ENCODE measurements at places on chromosomes 6 and 20. TPM values are rescaled to one million over a fixed set of nuclear protein-coding genes. Genes with fewer than 3 reads are reported as not detected.

Gene TSBP1
- not detected for total RNA-seq

Gene TRIM38
- total RNA-seq, result 8.9 TPM

Gene F13A1
- total RNA-seq, result not detected

Gene SLC22A2
- not detected for total RNA-seq

DNA sequence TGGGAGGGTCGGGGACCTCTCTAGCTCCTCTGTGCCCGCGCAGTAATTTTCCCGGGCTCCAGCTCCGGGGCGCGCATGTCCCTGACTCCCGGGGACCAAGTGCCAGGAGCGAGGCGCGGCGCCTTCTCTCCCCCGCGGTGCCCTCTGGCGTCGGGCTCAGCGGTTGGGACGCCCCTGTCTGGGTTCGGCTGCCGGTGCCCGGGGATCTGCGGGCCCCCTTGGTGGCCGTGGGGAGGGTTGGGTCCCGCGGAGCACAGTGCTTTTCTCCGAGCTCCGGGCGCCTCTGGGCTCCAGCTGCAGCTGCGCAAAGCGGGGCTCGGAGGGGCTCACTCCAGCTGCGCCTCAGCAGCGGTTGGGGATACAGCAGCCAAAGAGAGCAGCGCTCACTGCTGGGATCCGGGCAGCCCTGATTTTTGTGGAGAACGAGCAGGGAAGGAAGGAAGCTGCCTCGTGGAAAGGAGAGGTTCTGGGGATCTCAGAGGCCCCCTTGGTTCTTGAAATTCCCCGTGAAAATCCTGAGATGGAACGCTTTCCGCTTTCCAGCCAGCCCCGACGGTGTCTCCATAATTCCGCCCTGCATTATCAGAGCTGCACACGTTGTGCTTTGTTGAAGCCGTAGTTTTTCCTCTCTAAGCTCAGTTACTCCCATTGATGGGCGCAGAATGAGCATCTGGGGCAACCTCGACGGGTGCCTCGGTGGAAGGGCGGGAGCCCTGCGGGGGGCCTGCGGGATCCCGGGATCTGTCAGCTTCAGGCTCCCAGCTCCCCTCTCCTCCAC is 861 bp downstream of the PPP1R14C start:
- DNase-seq, result no peak

GRCh38 chr6:152188011-152188410 is 380.5 kb downstream of the ESR1 start:
- DNase-seq, result no peak

DNA sequence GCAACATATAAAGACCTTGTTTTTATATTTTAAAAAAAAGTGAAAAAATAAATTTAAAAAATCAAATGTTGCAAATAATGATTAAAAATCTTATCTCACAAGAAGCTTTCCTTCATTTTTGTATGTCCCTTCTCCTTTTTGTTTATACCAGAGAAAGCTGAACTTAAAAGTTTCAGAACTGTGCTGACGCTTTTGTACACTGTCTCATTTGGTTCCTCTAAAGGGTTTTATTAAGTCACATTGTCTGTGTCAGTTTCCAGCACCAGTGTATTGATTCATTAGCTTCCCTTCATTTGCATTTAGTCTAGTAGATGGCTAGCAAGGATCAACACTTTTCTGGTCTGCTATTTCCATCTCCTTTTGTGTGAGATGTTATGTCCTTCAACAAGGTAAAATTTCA is 6.7 kb downstream of the PCED1A start:
- DNase-seq, result no peak

DNA sequence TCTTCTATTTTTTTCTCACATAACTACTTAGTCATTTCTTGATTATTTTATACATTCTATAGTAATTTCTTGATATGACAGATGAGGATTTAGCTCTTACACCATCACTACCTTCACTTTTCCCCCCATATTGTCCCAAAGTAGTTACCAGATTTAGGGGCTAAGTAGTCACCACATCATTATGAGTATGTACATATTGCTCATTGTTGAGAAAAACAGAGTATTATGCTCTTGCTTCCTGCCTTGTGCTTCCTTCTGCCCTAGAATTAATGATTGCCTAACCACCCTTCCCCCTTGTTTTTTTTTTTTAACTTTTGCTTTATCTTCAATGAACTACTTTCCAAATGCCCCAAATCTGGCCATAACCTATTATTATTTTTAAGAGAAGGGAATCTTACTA is 6.8 kb upstream of the HLA-B start:
- no peak for DNase-seq

DNA sequence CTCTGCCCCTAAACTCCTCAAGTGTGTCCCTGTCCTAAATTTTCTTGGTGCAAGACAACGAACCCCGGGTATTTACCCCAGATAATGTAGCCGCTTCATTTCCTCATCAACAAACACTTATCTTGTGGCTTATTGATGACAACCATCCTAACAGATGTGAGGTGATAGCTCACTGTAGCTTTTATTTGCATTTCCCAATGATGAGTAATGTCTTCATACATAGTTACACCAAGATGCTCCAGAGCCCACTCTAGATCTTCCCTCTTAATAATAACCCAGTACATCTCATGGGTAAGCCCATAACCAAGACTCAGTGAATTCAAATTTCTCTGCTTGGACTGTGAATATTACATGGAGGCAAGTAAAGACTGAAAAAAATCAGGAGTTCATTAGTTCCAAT is 48.2 kb upstream of the BEND6 start:
- DNase-seq, result no peak

DNA sequence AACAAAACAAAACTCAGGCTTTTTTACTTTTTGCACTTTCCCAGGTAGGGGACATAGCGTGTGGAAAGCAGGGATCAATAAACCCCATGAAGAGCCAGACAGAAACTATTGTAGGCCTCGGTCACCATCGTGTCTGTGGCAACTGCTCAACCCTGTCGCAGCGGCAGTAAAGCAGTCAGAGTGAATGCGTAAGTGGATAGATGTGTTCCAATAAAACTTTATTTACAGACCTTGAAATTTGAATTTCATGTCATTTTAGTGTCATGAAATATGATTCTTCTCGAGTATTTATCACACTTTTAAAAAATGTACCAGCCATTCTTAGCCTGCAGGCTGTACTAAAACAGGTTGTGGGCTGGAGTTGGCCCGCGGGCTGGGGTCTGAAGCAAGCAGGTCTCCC is 14.5 kb downstream of the BMP7 start:
- no peak for DNase-seq

DNA sequence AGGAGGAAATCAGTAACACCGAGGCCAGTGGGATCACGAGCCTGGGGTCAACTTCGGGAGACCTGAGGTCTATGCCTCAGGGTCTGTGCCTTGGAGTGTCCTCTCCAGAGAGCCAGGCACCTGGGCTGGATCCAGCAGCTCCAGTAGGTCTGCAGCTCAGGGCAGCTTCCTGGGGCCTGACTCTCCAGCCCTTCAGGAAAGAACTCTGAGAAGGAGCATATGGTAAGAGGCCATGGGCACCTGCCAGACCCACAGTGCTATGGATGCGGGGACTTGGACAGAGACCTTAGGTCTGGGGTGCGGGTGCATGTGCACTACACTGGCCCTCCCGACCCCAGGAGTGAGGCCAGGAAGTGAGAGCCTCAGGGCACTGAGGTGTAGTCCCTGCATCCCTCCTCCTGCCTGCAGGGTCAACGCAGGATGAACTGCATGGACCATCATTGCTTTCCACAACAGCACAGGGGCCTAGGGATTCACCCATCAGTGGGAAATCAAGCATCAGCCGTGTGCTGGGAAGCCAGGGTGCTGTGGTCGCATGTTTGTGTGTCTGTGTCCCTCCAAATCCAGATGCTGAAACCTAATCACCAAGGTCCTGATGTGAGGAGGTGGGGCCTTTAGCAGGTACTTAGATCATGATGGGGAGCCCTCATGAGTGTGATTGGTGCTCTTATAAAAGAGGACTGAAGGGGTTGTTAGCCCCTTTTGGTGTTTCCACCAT is 210.9 kb upstream of the CST7 start:
- DNase-seq, result no peak

- no peak for DNase-seq
Observed at GRCh38 chr20:45845452-45845851, 11.7 kb downstream of the ACOT8 start.

- DNase-seq, result no peak
Observed at GRCh38 chr20:22526512-22527012, 57.8 kb downstream of the FOXA2 start.

Data from dermis blood vessel endothelial cell (primary cell).